ENCODE measurements at places on chromosomes 2 and 18.

GRCh38 chr2:216601632-216602409 is 31.4 kb upstream of the IGFBP2 start:
- no peak for DNase-seq

DNA sequence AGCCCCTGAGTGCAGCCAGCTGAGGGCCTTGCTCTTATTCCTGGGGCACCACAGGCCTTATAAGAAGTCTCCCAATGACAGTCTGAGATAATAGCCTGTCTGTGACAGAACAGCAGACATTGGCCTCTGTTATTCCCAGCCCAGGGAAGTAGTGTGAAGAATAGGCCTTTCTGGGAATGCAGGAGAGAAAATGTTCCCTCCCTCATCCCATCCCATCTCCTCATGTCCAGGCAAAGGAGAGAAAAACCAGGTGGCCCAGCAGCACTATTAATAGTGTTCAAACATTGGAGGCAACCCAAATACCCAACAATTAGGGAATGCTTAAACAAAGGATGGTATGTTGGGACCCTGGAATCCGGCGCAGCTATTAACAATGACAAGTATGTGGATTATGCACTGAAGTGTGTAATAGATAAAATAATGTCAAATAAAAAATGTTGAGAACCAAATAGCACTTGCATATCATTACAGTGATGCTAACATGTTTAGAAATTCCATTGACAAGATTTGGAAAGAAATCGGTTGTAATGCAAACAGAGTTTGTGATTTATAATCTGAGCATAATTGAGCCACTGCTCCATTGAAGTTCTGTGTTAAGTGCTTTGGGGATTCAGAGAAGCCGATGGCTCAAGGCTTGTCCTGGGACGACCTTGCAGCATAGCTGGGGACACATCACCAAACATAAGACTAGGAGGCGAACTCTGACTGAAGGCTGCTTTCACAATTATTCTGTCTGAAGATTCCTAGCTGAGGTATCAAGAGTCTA is 69.3 kb downstream of the LBH start:
- DNase-seq: no peak

DNA sequence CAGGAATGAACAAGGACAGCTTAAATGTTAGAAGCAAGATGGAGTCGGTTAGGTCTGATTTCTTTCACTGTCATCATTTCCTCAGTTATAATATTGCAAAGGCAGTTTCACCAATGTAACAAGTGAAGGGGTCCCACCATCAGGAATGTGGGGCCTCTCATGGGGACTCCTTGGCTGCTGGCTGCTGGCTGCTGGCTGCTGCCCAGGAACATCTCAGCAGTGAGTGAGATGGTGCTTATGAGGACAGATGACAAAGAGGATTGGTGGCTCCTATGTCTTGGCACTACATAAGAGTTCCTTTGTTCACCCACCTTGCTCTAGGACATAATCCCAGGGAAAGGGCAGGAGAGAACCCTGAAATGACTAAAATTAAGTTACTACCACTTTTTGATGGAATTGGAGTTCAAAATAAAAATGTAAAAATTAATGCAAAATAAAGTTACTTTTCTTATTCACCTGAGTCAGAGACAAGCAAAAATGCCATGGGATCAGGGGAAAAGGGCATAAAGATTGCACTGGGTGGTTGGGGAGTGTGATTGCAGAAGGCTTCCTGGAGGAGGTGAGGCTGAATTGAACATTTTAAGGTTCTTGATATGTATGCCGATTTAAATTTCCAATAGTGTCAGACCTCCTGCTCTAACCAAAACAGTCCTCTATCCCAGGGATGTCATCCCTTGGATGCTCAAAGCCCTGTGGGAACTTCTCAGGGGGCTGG is 23.4 kb downstream of the TMEM177 start:
- DNase-seq: no peak

DNA sequence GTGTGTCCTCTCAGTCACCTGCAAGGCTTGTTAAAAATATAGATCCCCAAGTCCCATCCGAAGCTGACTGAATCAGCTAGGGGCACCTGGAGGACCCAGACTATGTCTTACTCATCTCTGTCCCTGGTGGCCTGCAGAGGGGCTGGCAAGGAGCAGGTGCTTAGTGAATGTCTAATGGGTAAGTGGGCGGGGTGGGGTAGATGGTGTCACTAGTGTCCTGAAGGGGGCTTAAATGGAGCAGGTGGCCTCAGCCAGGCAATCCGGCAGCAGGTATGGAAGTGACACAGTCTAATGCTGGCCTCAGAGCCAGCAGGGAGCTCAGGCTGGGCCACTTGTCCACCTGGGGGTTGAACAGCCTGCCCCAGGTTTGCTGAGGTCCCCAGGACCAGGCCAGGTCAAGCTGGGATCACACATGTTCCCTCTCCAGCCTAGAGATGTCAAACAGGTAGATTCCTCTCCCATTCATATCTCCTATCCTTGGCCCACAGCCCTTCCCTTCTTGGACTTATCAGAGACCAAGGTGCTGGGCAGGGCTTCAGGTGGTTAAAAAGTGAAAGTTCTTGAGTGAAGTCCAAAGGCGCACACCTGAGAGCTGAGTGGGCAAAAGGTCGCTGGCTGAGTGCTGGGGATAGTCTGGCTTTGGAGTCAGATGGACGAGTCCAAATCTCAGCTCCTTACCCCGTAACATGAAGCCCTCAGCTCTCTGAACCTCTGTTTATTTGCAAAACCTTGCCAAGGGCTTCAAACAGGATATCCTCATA is 1.7 kb downstream of the STEAP3 start:
- no peak for DNase-seq
